ENCODE measurements at places on chromosomes 4 and X.

DNA sequence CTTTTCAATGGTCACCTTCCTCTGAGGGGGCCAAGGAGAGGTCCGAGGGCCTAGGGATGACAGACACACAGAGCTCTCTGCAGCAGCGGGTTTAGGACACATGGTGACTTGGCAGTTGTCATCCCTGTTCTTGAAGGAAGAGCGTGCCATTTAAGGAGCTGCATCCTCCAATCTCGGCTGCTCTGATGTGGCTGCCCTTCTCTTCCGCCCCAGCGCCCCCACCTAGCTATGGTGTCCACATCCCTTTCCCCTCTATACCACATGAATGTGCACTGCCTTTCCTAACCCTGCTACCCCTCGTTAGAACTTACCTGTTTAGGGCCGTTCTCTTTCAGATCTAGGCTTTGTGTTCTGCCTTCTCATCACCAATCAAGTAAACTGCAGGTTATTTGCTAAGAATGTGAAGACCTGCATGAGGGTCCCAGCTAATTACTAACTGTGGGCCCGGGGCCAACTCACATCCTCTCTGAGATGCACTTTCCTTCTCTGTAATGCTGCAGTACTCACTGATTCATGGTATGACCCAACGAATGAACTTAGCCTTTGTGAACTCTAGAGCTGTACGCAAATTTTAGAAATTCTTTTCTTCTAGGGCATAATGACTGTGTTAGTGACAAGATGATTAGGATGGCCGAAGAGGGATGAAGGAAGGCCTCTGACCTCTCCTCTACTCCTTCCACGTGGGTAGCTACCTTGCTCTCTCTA lies 38.2 kb downstream of the CHST7 start:
- no peak for DNase-seq

- no peak for DNase-seq
These were observed 47.0 kb downstream of the SOD3 start for GRCh38 chr4:24842356-24842755.

GRCh38 chrX:82961129-82961528 lies 547.0 kb upstream of the POU3F4 start:
- no peak for DNase-seq

- DNase-seq, result no peak
These were observed 284.3 kb downstream of the CXXC4 start for GRCh38 chr4:104210420-104210819.

GRCh38 chr4:103074744-103075434 lies 1.7 kb downstream of the SLC9B2 start:
- no peak for DNase-seq

DNA sequence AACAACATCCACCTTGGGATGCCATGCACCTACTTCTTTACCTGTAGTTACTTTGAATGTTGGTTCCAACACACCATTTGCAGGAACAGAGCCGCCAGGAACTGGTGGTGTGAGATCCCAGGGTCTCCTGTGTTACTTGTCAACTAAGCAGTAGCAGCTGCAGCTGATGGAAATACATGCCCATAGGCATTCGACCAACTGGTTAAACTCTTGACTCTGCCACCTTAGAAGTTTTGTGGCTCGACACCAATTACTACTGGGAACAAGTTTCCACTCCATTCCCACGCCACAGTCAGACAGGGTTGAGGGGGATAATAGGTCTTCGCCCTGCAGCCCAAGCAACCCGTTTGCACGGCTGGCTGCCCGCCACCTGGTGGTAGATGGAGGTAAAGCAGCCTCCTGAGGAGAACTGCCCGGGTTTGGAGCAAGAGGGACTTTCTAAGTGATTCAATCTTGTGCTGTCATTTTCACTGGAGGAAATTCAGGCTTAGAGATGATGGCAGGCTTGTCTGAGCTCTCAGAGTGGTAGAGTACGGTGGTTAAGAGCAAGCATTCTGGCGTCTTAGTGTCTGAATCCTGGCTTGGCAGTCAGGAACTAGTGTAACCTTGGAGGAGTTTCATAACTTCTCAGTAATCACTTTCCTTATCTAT lies 119.1 kb upstream of the TRIM2 start:
- DNase-seq, result peak; percentile 71

DNA sequence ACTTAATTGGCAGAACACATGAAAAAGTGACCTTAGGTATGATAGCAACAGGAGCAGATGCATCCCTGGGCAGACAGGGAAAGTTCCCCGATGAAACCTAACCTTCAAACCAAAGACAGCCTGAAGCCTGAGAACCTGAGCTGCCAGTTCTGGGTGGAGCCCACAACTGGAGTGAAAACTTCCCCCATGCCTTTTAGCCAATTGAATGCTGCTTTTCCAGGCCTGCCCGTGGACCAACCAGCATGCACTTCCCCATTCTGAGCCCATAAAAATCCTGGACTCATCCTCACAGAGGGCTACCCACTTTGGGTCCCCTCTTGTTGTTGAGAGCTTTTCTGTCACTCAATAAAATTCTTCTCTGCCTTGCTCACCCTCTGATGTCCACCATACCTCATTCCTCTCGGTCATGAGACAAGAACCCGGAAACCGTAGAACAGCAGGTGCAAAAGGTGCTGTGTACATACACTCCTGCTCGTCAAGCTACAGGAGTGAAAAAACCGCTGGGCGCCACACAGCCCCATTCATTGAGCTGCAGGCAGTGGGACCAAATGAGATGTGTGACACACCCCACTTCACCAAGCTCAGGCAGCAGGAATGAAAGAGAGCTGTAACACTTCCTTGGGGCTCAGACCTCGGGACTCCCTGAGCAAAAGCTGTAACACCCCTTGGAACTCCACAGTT lies 13.9 kb upstream of the SLC7A11 start:
- no peak for DNase-seq

GRCh38 chrX:27229721-27230120 lies 233.4 kb downstream of the PPP4R3C start:
- DNase-seq, result no peak

GRCh38 chrX:44967221-44967620 lies 94.2 kb downstream of the KDM6A start:
- no peak for DNase-seq

GRCh38 chrX:102723456-102723855 lies 2.9 kb downstream of the GPRASP3 start:
- no peak for DNase-seq

GRCh38 chrX:2618516-2618915 lies 72.6 kb upstream of the CD99 start:
- no peak for DNase-seq

DNA sequence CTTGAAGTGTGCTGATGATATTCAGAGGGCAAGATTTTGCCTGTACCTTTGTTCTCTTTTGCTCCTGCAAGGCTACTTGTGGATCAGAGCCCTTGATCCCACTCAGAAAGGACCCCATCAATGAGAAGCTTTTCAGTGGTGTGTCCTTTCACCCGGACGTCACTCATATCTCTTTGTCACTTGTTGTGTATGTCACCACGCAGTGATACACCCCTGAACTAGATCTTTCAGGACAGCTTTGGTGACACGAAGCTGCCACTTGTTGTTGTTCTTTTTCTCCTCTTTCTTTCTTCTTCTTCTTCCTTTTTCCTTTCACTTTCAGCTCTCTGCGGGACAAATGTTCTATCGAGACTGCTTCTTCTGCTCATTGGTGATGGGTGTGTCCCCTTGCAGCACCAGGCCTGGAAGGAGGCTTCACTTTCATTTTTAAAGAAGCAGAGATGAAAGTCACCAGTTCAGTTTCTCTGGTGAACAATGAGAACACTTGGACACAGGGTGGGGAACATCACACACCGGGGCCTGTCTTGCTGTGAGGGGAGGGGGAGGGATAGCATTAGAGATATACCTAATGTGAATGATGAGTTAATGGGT lies 83.6 kb downstream of the NBDY start:
- no peak for DNase-seq

DNA sequence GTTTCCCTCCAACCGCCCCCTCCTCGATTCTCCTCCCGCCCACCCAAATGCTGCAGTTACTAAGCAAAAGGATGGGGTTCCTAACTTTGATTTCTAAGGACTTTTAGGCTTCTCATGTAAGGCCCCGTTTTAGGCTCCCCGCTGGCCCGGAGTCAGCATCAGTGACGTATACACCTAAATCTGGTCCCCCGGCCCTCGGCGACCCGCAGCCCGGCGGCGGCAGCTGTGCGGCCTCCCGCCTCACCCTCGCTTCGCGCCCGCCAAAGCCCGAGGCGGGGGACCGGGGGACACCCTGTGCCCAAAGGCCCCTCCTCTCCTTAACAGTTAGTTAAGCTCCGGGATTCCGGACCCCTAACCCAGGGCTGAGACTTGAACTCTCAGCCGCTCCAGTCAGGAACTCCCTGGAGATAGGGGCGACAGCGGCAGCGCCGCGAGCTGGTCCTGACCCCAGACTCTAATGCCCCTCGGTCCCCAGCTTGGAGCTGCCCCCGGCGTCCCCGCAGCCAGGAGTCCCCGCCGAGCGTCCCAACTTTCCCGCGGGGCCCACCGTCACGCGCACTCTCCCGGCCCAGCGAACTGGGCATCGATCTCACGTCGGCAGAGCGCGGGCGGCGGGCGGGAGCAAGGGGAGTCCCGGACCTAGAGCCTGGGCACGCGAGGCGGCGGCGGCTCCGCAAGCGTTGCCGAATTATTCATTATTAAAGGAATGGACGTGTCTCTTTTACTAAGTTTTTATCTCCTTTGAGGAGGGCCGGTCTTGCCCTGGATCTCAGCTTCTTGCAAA lies 1.5 kb upstream of the NR3C2 start:
- DNase-seq, result peak; percentile 28

- DNase-seq, result no peak
These were observed 130.6 kb upstream of the STX18 start for GRCh38 chr4:4672402-4672801.

DNA sequence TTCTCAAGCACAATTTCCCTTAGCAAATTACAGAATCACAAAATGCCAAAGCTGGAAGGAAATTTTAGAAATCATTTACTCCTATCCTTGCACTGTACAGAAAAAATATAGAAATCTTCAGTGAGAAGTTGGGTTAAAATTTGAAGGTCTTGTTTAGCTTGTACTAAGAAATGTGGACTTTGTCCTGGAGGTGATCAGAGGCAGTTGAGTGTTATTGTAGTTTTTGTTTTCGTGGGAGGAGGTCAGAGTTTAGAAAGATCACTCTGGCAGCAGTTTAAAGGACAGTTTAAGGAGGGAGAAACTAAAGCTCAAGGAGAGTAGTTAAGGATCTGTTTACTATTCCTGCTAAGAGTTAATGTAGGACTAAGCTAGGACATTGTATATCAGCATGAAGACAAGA lies 54.4 kb upstream of the CXorf51B start:
- DNase-seq, result no peak

DNA sequence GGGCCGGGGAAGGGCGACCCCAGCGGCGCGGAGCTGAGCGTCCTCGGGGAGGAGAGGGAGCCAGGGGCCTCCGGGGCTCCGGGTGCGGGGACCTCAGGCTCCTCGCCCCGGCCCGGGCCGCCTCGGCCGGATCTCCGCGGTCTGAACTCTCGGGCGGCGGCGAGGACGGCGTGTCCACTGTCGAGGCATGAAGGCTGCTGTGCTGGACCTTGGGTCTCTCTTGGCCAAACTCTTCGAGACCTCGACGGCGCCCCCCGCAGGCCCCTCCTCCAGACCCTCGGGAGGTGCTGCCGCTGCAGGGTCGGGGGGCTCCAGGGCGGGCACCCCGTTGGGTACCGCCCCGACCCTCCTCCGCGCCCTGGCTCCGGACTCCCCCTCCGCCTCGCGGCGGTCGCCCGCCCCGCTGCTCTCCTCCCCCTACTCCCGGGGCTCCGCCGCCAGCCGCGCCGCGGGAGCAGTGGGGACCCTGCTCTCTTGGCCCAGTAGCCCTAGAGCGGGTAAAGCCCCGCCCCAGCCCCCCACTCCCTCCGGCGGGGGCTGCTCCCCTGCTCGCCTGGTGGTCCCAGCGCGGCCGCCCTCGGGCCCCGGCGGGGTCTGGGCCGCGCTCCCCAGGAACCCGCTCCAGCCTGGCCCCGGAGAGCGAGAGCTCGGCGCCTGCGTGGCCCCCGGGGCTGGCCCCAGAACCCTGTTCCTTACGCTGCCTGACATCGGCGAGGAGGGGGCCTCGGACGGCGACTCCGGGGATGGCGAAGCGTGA lies 564 bp downstream of the FAM149A start:
- no peak for DNase-seq

DNA sequence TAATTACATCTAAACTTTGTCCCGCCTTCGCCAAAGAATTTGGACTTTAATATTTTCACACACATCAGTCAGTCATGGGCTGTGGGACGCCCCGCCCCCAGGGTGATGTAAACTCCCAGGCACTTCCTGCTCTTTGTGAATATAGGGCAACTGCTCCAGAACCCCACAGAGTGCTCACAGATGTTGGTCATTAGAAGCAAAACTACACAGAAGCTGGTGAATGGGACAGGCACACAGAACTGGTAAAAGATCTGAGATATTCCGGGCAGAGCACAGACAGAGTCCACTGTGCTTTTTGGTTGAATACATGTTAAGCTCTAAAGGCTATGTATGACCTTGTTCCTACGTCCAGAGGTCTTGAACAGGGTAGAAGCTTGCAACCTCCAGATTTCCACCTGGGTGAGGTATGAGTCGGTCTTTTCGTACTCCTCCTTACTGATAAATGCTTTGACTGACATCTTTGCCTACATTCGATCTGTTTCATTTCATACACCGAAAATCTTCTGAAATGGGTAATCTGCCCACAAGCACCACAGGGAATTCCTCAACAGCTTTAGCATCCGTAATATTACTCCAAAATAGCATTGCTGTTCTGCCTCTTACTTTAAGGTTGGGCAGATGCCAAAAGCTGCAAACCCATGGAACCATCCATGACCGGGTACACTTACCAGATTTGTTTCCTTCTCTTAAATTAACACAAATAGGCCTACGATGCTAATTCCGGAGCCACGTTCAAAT lies 144.6 kb downstream of the AMELX start:
- no peak for DNase-seq

DNA sequence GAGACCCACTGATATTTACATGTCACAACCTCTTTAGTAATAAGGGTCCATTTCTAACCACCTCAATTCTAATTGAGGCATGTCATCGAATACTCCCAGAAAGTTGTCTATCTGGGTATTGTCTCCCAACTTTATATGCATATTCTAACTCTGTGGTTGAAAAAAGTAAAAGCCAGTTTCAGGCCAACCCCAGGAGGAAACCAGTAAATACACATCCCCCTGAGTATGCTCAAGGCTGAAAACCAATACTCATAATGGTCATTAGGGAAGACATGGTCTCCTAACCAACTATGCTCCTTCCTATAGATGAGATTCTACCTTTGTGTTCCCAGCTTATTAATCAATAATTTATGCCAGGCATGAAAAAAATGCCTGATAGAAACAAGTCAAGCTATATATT lies 96.6 kb downstream of the SH3KBP1 start:
- DNase-seq, result no peak

GRCh38 chrX:71846429-71846828 lies 64.2 kb upstream of the NHSL2 start:
- no peak for DNase-seq

DNA sequence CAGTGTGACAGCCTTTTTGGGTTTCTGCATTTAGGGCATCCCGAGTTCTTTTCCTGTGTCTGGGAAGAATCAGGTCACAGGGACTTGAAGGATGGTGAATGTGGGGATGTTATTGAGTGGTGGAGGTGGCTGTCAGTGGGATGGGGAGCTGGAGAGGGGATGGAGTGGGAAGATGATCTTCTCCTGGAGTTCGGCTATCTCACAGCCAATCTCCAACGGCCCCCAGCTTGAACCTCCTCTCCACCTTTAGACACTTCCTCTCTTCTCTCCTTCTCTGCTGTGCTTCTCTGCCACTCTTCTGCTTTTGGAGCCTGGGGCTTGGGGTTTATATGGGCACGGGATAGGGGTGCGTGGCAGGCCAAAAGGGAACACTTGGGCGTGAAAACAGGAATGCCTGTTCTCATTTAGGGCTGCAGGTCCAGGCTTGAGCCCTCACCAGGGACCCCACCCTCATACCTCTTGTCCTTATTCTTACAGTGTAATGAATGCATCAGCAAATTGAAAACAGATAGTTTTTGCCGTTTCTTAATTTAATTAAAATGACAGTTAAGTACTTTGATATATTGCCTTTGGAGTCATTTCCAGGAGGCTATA lies 37.5 kb downstream of the USP9X start:
- DNase-seq, result no peak
